GM23248 (cell line): ENCODE measurements at places on chromosomes 11 and 22. TPM values are rescaled to one million over a fixed set of nuclear protein-coding genes. Genes with fewer than 3 reads are reported as not detected.

FOLH1 gene
- not detected in 2 replicates for total RNA-seq

PDGFB gene
- not detected in 2 replicates for total RNA-seq

GLYAT gene
- total RNA-seq = not detected in 2 replicates

MIAT gene
- total RNA-seq = 0.43 and 0.63 TPM in 2 replicates

C11orf65 gene
- total RNA-seq = not detected in 2 replicates

TRIM49D1 gene
- total RNA-seq = not detected in 2 replicates

CASP12 gene
- not detected in 2 replicates for total RNA-seq

CARNS1 gene
- 0.38 and 0.43 TPM in 2 replicates for total RNA-seq

CLCF1 gene
- 33.0 and 39.1 TPM in 2 replicates for total RNA-seq

PGA5 gene
- total RNA-seq = not detected in 2 replicates

GRCh38 chr11:69375316-69376154, 81.6 kb downstream of the MYEOV start:
- DNase-seq = no peak

- DNase-seq = peak; percentile 48
Observed at GRCh38 chr11:118791961-118792569, 1.1 kb upstream of the DDX6 start.

DNA sequence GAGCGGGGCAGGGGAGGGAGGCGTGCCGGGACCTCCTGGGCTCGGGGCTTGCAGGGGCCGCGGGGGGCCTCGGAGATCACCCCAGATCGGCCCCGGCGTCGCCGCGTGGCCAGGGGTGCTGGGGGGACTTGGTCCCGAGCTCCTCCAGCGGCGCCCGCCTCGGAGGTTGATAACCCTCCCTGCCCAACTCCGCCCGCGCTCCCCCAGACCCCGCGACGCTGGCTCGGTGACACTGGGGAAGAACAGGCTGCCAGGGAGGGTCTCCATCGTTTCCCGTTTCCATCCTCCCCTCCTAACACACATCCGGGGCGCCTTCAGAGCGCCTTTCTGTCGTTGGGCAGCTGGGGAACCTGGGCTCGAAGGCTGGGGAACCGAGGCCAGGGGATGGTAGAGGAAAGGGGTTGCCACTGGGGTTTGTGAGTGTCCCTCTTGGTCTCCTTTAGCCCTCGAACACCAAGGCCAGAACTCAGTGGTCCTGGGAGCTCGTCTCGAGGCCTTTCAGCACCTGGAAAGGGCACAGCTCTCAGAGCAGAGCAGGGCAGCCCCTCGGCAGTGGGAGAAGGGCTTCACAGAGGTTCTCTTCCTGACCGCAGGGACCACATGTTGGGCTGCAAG, 431 bp downstream of the SLC37A2 start:
- DNase-seq = peak; percentile 14

DNA sequence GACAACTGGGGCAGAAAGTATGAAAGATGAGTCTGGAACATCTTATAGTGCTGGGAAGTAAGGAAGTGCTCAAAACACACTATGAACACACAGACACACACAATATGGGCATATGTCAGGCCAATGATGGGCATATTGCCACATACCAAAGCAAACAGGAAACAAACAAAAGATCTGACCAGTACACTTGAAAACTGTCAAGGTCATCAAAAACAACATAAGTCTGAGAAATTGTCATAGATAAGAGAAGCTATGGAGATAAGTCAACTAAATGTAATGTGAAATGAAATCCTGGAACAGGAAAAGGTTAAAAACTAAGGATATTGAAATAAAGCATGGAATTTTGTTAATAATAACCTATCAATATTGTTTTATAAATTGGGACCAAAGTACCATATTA, 46.4 kb downstream of the GUCY1A2 start:
- DNase-seq = no peak

DNA sequence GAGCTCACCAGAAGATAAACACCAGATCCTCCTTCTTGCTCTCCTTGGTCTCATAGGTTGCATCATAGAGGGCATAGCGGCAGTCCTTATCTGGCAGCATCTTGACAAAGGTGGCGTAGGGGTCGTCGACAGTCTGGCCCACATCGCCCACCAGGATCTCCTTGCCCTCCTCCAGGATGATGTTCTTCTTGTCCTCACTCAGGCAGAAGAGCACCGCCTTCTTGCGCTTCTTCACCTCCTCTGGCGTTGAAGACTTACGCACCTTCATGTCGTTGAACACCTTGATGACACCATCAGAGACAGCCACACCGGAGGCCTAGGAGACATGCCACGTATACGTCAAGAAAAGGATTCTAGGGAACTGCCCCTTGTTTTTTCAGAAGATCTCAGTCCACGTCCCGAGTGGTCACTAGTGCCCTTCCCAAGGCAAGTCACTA, 2.0 kb downstream of the CFL1 start:
- DNase-seq = no peak

- DNase-seq = no peak
Observed at GRCh38 chr11:125202362-125202880, 37.9 kb downstream of the PKNOX2 start.

DNA sequence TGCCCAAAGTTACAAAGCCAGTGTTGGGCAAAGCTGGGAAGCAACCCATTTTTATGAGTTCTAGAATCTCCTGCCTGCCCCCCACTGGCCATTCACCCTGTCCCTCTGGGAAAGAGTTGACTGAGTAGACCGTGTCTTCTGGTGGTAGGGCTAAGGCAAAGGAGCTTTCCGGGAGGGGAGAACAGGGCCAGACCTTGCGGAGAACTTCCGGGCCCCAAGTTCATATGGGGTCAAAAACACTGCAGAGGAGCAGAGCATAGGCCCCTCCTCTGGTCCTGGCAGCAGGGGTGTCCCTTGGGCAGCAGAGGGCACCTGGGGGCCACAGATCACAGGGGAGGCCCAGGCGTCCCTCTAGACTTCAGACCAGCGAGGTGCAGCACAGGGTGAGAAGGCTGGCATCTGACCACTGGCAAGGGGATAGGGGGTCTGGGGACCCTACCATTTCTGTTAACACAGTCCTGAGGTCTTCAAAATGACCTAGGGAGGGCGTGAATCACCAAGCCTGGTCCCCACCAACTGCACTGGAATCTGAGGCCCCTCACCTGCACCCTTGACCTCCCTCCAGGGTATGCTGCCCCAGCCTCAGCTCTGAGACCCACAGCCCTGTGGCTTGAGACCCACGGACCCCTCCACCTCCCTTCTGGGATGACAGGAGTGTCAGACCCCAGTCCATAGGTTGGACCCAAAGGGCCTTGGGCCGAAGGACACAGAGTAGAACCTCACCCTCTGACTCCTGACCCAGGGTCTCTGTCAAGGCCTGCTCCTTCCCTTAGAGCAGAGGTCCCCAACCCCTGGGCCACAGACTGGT, 1.3 kb upstream of the ARAP1 start:
- DNase-seq = peak; percentile 53

DNA sequence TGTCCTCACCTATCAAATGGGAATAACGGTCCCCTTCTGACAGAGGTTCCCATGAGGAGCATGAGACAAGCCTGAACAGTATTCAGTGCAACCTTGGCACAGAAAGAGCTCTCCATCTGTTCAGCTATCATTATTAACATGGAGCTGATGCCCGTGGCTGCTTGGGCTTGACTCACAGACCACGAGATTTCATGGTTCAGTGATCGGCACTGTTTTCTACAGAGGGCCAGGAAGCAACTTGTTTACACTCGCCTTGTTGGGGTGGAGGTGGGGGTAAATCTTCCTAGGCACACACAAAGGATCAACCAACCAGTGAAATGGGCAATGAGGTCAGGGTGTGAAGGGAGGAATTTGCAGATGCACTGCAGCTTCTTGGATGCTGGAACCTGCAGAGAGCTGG, 88.2 kb downstream of the CWC15 start:
- no peak for DNase-seq

DNA sequence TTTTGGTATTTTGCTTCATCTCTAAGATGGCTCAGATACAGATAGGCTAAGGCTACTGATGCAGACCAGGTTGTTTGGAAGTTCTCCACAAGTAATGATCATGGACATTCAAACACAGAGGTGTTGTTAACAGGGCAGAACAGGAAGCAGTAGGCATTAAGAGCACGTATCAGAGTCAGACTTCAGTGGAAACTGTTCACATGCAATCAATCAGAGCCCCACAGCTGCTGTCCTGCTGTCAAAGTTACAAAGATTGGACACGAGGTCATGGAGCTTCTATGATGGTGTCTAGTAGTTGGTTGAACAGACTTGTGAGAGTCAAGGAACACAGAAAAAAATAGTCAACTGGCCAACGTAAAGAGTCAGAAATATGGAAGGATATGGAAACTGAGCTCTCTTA, 19.8 kb downstream of the OR10D3 start:
- DNase-seq = no peak

DNA sequence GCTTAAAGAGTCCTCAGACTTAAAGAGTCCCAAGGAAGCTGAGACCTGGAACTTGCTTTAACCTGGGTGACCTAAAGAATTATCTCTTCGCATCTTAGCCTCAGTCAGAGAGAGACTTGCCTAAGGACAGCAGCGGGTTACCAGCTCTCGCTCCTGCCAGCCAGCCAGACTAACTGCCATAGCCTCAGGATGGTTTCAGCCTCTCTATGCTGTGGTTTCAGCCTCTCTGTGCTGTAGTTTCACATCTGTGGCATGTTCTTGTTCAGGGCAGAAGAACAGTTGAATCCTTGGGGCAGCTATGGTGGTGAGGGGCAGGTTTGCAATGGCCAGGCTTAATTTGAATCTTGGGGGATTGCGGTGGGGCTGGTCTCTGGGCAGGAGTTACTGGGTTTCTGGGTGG, 2.3 kb downstream of the FRMD8 start:
- peak; percentile 43 for DNase-seq

DNA sequence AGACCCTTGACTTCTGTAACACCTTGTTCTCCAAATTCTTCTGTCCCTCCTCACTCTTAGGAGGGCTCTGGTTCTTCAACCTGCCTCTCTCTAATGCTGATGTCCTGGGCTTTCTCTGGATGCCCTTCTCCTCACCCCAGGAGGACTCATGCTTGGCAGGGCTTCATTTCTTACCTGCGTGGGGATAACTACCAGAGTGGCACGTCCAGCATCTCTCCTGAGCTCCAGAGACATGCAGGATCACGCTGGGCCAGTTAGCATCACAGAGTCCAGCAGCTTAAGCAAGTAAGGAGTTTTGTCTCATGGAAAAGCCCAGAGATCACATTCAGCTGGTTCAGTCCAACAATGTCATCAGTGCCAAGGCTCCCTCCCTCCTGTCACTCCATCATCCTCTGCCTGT, 36.4 kb downstream of the RTL6 start:
- DNase-seq = no peak

DNA sequence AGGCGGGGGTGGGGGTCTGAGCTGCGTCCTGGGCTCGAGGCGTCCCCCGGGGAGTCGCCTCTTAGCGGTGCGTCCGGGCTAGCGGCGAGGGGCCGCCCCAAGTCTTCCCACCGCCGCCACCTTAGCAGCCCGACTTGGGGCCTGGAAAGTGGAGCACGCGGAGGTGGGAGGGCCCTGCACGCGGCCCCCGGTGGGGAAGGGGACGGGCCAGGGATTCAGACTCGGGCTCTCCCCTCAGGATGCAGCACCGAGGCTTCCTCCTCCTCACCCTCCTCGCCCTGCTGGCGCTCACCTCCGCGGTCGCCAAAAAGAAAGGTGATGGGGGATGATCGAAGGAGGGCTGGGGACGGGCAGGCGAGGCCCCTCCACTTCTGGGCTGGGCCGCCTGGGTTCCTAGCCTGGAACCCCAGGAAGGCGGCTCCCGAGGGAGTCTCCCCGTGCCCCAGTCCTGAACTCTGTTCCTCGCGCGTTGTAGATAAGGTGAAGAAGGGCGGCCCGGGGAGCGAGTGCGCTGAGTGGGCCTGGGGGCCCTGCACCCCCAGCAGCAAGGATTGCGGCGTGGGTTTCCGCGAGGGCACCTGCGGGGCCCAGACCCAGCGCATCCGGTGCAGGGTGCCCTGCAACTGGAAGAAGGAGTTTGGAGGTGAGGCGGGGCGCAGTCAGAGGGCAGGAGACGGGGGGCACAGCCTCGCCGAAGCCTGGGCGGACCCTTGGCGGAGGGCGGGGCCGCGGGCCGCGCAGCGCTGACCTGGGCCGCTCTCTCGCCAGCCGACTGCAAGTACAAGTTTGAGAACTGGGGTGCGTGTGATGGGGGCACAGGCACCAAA, 563 bp downstream of the MDK start:
- peak; percentile 43 for DNase-seq

- DNase-seq = peak; percentile 46
Observed at GRCh38 chr11:6417907-6418556, 862 bp downstream of the APBB1 start.
